ENCODE measurements at places on chromosomes 11 and 22. TPM values are rescaled to one million over a fixed set of nuclear protein-coding genes. Genes with fewer than 3 reads are reported as not detected.

- peak overlapping the region; percentile 61 for H3K27ac ChIP-seq
- peak overlapping the region; percentile 65 for H3K4me3 ChIP-seq
- H3K36me3 ChIP-seq = peaks cover 50% of the 10 kb centered on the region
- peaks cover 66% of the 10 kb centered on the region for H3K4me1 ChIP-seq
These were observed 1.1 kb downstream of the CD151 start for GRCh38 chr11:833849-834311.

- H3K27ac ChIP-seq = no peak overlapping the region
- no peaks in the 10 kb centered on the region for H3K27me3 ChIP-seq
- no peaks in the 10 kb centered on the region for H3K36me3 ChIP-seq
- no peak overlapping the region for H3K4me3 ChIP-seq
- no peaks in the 10 kb centered on the region for H3K4me1 ChIP-seq
- no peak for DNase-seq
These were observed 5.9 kb upstream of the PHF21A start for GRCh38 chr11:46127150-46127638.

- DNase-seq = peak; percentile 25
- H3K4me1 ChIP-seq = no peaks in the 10 kb centered on the region
- no peak overlapping the region for H3K4me3 ChIP-seq
- H3K27ac ChIP-seq = no peak overlapping the region
These were observed 17.4 kb upstream of the OR9I1 start for GRCh38 chr11:58142761-58143160.

Gene OR11H1
- total RNA-seq = not detected
